Stimulated activated naive CD8-positive, alpha-beta T cell treated with anti-CD3 and anti-CD28 coated beads, Interleukin-15, amount 100 ng/mL, for 72 hours (primary cell): ENCODE measurements at places on chromosomes 5 and 9.

DNA sequence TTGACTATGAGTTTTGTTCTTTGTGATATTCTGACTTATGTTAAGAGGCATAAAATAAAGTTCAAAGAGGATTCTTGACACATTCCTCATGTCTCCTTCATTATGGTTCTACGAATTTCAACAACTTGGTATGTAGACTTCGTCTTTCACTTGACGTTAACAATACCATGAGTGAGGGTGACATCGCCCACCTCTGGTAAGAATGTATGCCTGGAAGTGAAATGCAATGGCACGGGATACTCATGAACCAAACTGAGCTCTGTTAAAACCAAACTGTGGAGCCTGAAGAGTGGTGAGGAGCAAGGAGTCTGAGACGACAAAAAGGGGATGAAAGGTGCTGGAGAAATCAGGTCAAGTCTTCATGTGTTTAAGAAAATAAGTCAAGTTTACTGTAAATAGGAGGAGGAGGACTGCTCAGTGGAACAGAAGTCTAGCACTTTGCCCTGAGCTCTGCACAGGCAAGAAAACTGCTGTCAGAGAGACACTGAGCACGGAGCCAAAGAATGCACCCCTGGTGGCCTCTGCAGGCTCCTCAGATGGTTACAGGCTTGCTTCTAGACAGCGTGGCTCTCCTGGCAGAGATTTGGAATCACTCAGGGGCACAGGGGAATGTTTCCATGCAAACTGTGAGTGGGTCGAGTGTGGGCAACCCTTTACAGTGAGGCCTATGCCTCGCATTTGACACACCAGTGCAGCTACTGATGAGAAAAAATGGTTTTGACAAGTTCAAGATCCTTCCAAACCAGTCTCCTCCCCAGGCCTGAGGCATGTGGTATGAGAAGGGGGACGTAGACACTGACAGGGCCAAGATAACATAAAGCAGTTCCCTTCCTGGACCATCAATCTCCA, 470.1 kb downstream of the IRX1 start:
- no peak for DNase-seq

DNA sequence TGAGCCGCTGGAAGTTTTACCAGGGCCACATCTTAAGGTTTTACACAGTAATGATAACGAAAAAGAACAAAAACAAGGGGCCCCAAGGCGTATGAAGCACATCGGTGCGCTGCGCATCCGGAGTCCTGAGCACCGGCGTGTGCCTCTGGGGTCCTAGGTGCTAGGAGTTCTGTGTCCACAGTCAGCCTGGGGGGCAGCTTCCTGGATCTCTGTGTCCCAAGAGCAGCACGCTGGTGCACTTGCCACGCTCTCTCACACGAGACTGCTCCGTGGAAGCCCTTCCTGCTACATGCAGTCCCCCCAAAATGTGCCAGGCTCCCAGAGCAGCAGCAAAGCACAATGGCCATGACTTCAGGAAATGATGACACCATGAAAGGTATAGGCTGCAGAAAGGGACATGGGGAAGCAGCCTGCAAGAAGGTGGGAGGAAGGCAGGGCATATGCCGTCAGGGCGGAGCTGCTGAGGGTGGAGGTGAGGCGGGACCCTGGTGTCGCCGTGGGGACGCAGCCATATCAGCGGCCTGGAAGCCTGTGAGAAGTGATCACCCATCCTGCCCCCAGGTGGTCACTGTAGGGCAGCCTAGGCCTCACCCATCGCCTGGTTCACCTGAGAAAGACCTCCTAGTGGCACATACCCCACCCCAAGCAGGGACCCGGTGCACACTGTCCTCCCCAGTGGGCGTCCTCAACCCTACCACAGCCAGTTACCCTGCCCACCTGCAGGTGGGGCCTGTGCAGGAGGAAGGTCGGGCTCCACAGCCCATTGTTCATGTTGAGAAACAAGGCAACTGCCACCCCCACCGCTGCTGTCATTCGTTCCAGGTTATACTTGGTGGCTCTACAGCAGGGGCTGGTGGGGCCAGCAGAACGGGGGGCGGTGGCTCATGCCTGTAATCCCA, 23.6 kb upstream of the SLC6A3 start:
- no peak for DNase-seq

- no peak for DNase-seq
Observed at GRCh38 chr5:120564013-120564412, 99.9 kb downstream of the PRR16 start.

DNA sequence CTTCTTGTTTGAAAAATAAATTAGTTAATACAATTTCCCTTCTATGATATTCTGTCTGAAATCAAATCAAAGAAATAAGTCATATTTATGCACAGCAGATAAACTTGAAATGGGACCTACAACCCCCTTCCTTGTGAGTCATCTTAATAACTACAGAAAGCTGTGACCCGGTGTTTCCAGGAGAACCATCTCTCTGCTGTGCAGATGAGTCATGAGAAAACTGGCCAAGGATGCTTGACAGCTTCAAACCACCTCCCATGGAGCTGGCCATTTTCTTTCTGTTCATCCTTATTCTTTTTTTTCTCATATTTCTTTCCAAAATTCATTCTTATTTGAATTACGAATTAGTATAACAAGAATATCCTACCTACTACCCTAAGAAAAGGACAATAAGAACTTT, 43.4 kb upstream of the NR4A3 start:
- DNase-seq: peak; percentile 32

GRCh38 chr5:172007175-172008110, 1.0 kb upstream of the FBXW11 start:
- no peak for DNase-seq

DNA sequence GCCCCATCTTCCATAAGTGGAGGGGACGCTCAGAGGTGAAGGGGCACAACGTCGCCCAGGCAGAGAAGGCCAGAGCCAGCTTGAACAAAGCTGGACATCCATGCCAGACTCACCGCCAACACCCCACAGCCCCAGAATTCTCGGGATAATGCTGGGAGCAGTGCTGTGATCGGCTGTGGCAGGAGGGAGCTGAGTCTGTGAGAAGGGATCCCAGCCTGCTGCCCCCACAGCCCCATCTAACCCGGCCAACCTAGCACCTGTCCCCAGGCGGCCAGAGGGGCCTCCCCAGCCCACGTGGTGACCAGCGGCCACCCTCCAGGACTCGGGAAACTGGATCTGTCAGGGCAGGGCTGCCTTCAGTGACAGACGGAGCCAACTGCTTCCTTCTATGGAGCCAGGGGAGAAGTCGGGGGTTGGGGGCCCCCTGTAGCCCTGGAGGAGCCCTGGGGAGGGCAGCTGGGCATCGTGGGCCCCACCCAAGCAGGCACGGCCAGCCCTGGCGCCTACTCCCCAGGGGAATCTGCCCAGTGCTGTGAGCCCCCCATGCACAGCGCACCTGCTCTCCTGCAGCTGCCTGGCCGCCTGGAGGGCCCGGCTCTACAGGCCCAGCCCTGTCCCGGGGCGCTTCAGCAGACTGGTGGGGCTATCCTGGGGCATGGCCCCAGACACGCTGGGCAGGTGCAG, 6.0 kb downstream of the BRD3 start:
- DNase-seq: no peak

- DNase-seq: no peak
Observed at GRCh38 chr5:77309140-77309539, 98.7 kb downstream of the PDE8B start.

DNA sequence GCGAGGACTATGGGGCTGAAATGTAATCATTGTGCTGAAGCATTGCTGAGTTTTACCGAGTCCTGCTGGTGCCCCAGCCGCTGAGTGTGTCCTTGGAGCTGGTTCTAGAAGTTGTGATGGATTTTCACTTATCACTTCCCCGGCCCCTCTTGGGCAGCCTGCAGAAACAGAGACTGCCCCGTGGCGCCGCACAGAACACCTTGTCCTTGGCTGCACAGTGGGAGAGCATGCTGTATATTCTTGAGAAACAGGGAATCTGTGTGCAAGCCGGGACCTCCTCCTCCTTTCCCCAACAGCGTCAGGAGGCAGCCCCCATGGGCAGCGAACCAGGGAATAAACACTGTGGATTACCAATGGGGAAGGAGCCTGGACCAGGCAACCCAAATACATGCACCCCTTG, 90.6 kb upstream of the RUFY1 start:
- DNase-seq: no peak

DNA sequence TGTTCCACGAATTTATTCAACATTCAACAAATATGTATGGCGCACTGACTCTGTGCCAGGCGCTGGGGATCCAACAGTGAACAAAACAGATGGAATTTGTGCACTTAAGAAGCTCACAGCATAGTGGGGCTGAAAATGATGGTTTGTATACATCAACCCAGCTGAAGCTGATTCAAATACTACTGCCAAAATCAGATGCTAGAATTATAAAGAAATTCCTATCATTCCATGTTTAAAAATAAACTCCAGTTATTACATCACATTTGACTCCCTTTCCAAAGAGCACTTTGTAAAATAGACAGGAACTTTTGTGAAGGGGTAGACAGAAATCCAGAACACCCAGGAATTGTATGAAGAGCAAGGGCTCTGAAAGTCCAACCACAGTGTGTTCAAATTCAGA, 54.1 kb downstream of the ZNF608 start:
- no peak for DNase-seq

DNA sequence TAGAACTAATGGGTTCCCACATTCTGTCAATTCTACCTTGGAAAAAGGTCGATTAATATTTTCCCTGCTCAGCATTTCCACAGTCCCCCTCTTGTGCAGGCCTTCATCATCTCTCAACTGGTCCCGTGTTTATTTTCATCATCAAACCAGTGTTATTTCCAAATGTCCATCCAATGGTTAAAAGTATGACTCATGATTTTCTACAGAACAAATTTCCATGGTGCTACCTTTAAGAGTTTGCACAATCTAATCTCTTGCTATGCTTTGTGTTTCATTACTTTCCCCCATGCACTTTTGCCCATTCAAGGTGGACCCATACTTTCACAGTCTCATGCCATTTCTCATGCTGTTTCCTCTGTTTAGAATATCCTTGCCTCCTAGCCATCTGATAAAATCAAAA, 143.7 kb downstream of the CCDC192 start:
- no peak for DNase-seq

- no peak for DNase-seq
Observed at GRCh38 chr9:69965416-69966145, 78.1 kb upstream of the MAMDC2 start.

DNA sequence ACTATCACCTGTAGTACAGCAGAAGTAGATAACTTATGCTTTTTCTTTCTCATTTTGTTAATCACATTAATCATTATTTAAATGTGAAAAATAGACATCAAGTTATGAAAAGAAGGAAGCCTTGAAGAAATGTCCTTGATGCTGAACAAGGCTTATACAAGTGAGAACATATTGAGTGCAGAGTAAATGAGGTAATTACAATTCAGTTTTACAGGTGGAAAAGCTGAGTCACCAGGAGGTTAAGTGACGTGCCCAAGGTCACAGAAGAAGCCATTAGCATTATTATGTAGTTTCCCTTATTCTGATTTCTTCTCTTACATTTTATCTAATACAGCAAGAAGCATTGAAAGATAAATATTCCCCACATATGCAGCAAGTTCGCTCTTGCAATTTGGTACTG, 998.5 kb upstream of the CDH6 start:
- no peak for DNase-seq

DNA sequence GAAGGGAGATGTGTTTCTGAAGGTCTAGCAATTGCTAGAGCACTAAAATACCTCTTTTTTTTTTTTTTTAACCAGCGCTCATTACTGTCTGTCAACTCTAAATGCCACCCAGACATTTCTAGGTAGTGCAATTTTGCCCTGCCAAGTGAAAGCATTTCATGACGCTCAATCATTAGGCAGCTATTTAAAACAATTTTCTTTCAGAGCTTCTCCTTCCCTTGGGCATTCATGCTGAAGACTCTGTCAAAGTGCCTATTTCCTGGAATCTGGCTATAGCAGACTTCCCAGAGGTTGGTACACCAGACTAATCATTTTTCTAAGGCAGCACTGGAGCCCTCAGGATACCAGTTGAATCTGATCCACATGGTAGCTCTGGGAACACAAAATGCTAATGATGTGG, 97.0 kb upstream of the ANKRD55 start:
- no peak for DNase-seq

GRCh38 chr5:108905805-108906204, 158.1 kb downstream of the FER start:
- DNase-seq: no peak

GRCh38 chr5:137101544-137101943, 397.6 kb downstream of the SPOCK1 start:
- DNase-seq: no peak

DNA sequence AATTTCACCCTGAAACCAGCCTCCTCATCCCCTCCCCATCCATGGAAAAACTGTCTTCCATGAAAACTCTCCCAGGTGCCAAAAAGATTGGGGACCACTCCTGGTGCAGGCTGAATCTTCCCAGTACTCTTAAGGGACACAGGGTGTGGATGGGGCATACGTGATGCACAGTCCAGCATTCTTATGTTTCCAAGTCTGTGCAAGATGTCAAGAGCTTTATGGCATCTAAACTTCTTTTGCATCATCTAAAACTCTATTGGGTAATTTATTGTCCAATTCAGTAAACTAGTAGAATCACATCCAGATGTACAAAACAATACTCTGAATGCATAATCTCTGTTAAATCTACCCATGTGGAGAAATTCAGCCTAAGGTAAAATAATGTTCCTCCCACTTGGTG, 9.3 kb upstream of the FGD3 start:
- DNase-seq: no peak

GRCh38 chr5:1771149-1772065, 28.2 kb downstream of the MRPL36 start:
- no peak for DNase-seq

GRCh38 chr9:8365466-8366160, 566.0 kb upstream of the DMAC1 start:
- DNase-seq: no peak

- DNase-seq: no peak
Observed at GRCh38 chr5:13664377-13664776, 280.1 kb downstream of the DNAH5 start.

GRCh38 chr5:43425983-43426382, 13.8 kb upstream of the CCL28 start:
- DNase-seq: no peak

DNA sequence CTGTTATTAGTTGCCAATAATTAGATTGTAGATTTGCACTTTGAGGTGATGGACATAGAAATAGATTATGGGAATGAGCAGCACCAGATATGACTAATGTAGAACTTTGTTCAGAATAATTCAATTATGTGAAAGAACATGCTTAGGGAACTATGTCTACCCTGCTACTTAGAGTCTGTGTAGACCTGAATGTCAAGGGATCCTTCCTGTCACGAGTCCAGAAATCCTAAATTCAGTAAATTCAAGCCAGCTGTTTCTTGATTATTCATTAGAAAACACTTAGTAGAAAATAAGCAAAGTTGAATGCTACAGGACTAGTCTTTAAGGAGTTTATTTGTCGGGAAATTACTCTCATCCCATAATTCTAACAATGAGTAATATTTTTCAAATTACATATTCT, 887.3 kb upstream of the SEMA6A start:
- no peak for DNase-seq

GRCh38 chr5:139696894-139697658, 48.9 kb downstream of the CXXC5 start:
- no peak for DNase-seq
